ENCODE measurements at places on chromosomes 3 and 15. TPM values are rescaled to one million over a fixed set of nuclear protein-coding genes. Genes with fewer than 3 reads are reported as not detected.

UROC1 gene
- total RNA-seq: not detected

TGM5 gene
- total RNA-seq: not detected

LIPH gene
- not detected for total RNA-seq

DNA sequence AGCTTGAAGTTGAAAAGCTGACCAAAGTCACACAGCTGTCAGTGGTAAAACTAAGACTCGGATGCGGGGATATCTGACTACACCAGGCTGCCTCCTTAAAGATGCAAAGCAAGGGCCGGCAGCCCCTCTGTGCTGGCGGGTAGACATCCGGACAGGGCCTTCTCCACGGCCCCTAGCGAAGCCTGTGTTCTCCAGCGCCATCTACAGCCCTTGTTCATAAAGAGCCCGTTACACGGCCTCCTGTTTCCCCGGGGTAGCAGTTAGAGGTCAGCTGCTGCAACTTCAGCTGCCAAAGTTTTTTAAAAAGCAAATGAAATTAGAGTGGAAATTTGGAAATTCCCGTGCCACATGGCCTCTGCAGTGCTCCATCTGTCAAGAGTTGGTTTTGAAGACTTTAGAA, 383.0 kb downstream of the TBL1XR1 start:
- no peaks in the 10 kb centered on the region for H3K36me3 ChIP-seq
- no peaks in the 10 kb centered on the region for H3K4me1 ChIP-seq
- H3K27me3 ChIP-seq: no peaks in the 10 kb centered on the region
- DNase-seq: peak; percentile 79
- no peak overlapping the region for H3K4me3 ChIP-seq

DNA sequence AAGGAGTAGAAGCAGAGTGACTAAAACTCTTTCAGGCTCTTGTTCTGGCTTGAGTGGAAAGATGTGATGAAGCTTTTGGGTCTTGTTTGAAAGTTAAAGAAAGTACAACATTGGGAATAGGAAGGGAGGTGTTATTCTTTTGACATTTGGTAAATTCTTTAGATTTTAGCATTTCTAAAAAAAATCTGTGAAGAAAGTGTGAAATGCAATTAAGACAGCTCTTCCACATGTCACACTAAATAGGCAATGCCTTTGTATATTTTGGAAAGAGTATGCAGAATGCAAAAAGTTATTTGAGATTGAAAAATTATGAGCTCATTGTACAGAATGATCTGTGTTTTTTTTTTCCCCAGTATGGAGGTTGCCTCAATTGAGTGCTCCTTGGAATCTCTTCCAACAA, 532.2 kb upstream of the DPPA4 start:
- no peak for DNase-seq
- no peak overlapping the region for H3K27ac ChIP-seq
- H3K4me1 ChIP-seq: no peaks in the 10 kb centered on the region
- H3K36me3 ChIP-seq: no peaks in the 10 kb centered on the region

GRCh38 chr15:31435912-31436628, 109.4 kb downstream of the KLF13 start:
- peak overlapping the region; percentile 31 for H3K4me3 ChIP-seq
- no peaks in the 10 kb centered on the region for H3K27me3 ChIP-seq
- no peaks in the 10 kb centered on the region for H3K36me3 ChIP-seq
- peaks cover 26% of the 10 kb centered on the region for H3K4me1 ChIP-seq
- H3K27ac ChIP-seq: no peak overlapping the region

DNA sequence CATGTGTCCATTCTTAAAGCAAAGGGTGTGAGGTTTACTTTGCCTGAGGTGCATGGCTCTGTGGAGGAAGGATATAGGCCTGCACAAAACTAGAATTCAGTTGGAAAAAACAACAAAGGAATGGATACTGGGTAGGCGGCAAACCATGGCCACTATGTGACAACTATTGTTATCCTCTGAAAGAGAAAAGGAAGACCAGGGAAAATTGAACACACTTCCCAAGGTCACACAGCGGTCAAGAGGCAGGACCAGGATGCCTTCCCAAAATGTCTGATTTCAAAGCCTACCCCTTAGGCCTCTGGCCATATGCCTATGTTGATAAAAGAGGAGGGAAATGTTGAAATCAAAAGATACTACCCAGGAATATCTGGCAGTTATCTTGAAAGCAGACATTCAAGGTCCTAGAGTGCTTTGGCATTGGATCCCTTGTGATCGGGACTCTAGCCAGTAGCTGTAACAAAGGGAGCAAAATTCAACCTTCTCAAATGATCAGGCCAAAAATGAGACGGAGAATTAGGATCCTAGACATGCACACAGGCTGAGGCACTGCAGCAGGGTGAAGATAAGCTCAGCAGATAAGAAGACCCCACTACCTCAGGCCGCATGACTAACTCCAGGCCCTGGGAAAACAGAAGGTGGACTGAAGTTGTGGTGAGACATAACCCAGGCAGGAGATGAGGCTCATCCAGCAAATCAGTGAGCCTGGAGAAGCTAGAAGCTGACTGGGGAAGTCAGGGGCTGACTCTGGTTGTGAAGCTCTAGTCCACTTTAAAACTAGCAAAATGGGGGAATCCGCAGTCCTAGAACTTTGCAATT, 292.2 kb downstream of the NEK10 start:
- H3K27me3 ChIP-seq: no peaks in the 10 kb centered on the region
- no peak for DNase-seq
- H3K4me3 ChIP-seq: no peak overlapping the region
- no peak overlapping the region for H3K27ac ChIP-seq
- peaks cover 6% of the 10 kb centered on the region for H3K4me1 ChIP-seq

DNA sequence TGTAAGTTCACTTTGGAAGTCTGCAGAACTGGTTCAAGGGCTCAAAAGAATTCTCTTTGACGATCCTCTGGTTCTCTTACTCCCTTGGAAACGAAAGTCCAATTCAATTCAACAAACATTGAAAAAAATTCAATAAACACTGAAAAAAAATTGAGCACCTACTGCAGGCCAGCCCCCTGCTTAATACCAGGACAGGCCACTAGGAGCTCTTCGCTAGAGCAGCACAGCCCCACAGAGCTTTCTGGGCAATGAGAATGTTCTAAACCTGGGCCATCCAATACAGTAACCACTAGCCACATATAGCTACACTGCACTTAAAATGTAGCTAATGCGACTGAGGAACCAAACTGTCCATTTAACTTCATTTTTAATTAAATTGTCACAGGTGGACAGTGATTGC, 50.4 kb upstream of the DCLK3 start:
- no peak overlapping the region for H3K27ac ChIP-seq
- peaks cover 24% of the 10 kb centered on the region for H3K4me1 ChIP-seq
- DNase-seq: peak; percentile 48
- no peaks in the 10 kb centered on the region for H3K27me3 ChIP-seq
- H3K4me3 ChIP-seq: no peak overlapping the region

- no peak for DNase-seq
- no peaks in the 10 kb centered on the region for H3K27me3 ChIP-seq
- H3K4me3 ChIP-seq: no peak overlapping the region
- no peaks in the 10 kb centered on the region for H3K36me3 ChIP-seq
- no peaks in the 10 kb centered on the region for H3K4me1 ChIP-seq
Measured at GRCh38 chr3:152060701-152061100, 187.3 kb downstream of the SUCNR1 start.

- peaks cover 28% of the 10 kb centered on the region for H3K36me3 ChIP-seq
- peaks cover 53% of the 10 kb centered on the region for H3K4me1 ChIP-seq
- DNase-seq: peak; percentile 61
Measured at GRCh38 chr15:42215913-42216829, 8.1 kb upstream of the VPS39 start.

DNA sequence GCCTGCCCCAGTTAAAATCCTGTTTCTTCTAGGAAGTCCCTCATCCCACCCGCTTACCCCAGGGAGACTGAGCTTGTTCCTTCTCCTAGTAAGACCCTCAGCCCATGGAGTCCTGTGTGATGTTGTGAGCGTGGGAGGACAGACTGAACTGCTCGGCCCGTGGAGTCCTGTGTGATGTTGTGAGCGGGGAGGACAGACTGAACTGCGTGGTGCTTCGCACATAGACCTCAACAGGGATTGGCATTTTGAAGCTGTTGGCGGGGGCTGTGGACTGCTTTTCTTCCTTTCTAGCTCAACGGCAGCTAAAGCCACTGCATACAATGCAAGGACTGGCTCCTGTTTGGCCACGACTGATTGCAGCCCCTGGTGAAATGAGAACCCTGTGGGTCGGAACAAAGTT, 1.6 kb upstream of the SPTBN5 start:
- DNase-seq: no peak
- no peak overlapping the region for H3K27ac ChIP-seq
- H3K4me3 ChIP-seq: no peak overlapping the region
- H3K4me1 ChIP-seq: peaks cover 4% of the 10 kb centered on the region
- H3K36me3 ChIP-seq: no peaks in the 10 kb centered on the region

DNA sequence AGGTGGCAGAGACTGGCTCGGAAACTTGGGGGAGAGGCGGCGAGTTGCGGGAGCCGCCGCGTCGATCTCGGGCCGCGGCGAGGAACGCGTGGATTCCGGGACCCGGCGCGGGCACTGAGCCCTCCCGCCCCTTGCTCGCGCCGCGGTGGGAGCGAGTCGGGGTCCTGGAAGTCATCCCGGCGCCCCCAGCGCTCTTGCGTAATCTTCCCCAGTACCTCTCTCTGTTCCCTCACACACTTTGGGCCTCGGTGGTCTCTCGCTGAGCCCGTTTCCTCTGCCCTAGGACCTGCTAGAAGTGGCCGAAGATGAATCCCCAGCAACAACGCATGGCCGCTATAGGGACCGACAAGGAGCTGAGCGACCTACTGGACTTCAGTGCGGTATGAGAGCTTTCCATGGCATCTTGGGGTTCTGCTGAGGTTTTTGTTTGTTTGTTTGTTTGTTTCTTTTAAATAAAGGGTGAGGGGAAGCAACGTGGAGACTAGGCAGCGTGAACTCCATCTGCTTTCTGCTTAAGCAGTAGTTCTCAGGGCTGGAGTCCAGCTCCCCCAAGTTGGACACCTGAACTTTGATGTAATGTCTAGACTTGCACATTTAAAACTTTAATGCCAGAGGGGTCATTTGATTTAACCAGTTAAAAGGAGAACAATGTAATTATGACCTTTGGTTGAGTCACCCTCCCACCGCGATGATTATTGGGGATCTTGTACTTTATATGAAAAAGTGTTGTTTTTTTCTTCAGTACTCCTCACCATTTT, 1.3 kb downstream of the TCF12 start:
- H3K4me1 ChIP-seq: peaks cover 50% of the 10 kb centered on the region
- peak overlapping the region; percentile 64 for H3K27ac ChIP-seq
- peak; percentile 68 for DNase-seq
- peak overlapping the region; percentile 87 for H3K4me3 ChIP-seq
- no peaks in the 10 kb centered on the region for H3K27me3 ChIP-seq

- no peak overlapping the region for H3K4me3 ChIP-seq
- no peak for DNase-seq
- H3K27ac ChIP-seq: no peak overlapping the region
- H3K36me3 ChIP-seq: no peaks in the 10 kb centered on the region
- no peaks in the 10 kb centered on the region for H3K4me1 ChIP-seq
Measured at GRCh38 chr3:190863119-190863465, 598 bp upstream of the GMNC start.

DNA sequence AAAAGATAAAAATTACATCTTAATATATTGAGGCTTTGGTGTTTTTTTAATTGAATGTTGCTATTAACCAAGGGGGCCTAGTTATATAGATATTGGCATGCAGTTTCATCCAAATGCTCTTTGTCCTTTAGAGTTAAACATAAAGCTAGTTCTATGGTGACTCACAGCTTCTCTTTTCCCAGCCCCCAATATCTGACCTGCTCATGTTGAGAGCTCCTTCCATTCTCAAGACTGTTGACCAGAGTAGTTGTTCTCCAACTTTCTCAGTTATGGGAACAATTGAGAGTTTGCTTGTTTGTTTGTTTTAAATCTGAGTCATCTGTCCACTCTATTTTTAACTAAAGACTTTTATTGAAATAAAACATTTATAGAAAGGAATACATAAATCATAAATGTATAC, 15.8 kb upstream of the RARB start:
- H3K4me3 ChIP-seq: no peak overlapping the region
- no peaks in the 10 kb centered on the region for H3K36me3 ChIP-seq
- H3K27ac ChIP-seq: no peak overlapping the region
- H3K4me1 ChIP-seq: no peaks in the 10 kb centered on the region
- no peaks in the 10 kb centered on the region for H3K27me3 ChIP-seq
